ENCODE measurements at places on chromosomes 1 and 21.

DNA sequence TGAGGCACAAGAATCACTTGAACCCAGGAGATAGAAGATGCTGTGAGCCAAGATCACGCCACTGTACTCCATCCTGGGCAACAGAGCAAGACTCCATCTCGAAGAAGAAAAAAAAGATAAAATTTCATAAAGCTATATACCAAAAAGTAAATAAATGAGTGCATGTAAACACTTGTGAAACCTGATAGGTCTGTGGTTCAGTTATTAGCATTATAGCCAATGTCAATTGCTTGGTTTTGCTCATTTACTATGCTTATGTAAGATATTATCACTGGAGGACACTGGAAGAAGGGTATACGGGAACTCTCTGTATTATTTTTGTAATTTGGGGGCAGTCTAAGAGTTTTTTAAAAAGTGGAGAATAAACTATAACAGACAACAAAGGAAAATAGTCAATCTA is 17.7 kb upstream of the TAL1 start:
- DNase-seq, result no peak

DNA sequence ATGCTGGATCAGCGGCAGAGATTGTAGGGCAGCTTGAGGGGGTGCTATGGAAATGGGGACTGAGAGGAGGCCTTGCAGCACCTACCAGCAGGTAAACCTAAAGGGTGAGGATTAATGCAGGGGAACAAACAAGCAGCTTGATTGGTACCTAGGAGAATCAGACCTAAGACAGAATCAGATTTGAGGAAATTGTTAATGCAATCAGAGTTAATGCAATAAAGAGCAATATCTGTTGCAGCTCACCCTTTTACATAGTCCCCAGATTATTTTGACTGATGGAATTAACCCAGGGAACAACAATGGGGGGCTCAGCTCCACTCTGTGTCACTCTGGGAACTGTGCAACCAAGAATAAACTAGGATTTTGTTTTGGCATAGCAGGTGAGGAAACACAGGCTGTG is 64.5 kb downstream of the ZC3H11B start:
- no peak for DNase-seq

DNA sequence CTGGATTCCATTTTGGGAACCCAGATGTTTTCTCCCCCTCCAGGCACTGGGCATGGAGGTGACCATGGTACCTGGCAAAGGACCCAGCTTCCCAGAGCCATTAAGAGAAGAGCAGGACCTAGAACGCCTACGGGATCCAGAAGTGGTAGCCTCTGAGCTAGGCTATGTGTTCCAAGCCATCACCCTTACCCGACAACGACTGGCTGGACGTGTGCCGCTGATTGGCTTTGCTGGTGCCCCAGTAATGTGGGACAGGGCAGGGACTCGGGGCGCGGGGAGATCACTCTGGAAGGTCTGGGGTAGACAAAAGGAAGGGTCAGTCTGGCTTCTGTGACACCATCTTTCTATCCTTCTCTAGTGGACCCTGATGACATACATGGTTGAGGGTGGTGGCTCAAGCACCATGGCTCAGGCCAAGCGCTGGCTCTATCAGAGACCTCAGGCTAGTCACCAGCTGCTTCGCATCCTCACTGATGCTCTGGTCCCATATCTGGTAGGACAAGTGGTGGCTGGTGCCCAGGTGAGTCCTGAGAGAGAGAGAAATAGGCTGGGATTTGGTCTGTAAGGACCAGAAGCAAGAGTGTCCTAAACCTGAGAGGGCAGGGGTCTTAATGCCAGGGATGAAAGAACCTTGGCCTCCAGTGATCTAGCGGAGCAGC is 1.6 kb downstream of the UROD start:
- DNase-seq, result no peak

- DNase-seq, result no peak
Observed at GRCh38 chr1:3030663-3031381, 9.6 kb downstream of the ACTRT2 start.

DNA sequence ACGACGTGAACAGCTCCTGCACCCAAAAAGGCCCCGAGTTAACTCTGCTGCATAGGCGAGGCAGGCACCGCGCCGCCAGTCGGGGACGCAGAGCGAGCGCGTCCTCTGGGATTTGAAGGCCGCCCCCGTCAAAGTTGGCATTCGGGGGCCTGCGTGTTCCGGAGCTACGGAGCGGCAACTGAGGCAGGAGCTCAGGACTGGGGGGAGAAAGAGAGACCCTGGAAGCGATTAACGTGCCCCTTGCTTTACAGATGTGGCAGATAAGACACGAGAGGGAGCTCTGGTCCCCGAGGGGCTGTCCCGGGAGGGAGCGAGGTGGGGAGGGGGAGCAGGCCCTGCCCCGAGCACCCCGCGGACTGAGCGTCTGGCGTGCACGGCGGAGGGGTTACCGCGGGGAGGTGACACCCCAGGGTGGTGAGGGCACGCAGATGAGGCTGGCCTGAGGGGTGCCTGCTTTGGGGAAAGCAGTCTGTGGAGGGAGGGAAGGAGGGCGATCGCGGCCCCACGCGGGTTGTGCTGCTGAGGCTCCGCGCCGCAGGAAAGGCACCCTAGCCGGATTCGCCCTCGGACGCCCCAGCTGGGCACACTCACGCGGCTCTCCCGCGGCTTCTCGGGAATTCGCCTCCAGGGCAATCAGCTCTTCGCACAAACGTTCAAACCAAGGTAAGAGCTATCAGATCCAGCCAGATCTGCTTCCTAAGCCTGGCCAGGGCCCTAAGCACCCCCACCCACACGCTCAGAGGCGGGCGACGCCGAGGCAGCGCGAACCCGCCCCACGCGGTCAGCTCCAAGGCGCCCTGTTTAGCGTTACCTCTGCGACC is 26.5 kb downstream of the ACTA1 start:
- no peak for DNase-seq

- no peak for DNase-seq
Observed at GRCh38 chr1:9590201-9590600, 1.5 kb downstream of the TMEM201 start.

DNA sequence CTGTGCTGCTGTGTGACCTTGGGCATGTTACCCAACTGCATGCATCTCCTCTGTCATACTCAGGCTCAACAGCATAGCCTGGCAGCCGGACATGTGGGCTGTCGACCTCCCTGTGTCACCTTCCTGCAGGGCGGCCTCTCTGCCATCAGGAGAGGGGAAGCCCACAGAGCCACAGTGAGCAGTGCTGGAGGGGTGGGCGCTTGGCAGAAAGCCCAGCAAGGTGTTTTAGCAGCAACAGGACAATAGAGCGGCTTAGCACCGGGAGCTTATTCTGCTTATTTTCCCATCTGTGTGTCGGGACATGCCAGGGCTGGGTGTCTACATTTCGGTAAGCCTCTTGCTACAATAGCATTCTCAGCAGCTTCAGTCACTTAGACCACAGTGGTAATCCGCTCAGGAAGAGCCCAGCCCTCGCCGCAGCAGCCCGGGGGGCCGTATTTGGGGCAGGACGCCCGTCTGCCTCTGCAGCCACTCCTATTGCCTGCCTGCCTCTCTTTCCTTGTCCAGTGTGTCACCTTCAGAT is 22.8 kb upstream of the CDK18 start:
- no peak for DNase-seq

GRCh38 chr1:89701746-89702241 is 68.9 kb downstream of the LRRC8C start:
- DNase-seq, result no peak

- no peak for DNase-seq
Observed at GRCh38 chr1:213122514-213122929, 71.5 kb downstream of the RPS6KC1 start.

DNA sequence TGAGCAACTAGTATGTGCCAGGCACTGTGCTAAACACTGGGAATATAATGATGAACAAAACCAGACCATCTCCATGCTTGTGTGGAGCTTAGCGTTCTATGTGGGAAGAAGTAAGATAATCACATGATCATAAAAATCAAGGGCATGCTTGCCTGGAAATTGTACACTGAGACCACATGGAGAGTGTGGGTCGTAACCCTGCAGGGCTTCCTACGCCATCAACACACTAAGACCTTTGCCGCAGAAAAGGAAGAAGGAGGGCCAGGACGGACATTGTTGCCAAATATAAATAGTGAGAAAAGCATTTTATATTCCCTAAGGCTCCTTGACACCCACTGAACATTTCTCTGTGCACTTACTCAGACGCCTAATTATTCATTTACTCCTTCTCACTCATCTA is 388.1 kb upstream of the VAMP3 start:
- no peak for DNase-seq

- DNase-seq, result no peak
Observed at GRCh38 chr1:58964428-58964827, 180.6 kb upstream of the JUN start.

- no peak for DNase-seq
Observed at GRCh38 chr1:52641307-52641706, 8.3 kb downstream of the SHISAL2A start.

GRCh38 chr1:41109310-41110197 is 88.0 kb upstream of the SLFNL1 start:
- DNase-seq, result no peak

DNA sequence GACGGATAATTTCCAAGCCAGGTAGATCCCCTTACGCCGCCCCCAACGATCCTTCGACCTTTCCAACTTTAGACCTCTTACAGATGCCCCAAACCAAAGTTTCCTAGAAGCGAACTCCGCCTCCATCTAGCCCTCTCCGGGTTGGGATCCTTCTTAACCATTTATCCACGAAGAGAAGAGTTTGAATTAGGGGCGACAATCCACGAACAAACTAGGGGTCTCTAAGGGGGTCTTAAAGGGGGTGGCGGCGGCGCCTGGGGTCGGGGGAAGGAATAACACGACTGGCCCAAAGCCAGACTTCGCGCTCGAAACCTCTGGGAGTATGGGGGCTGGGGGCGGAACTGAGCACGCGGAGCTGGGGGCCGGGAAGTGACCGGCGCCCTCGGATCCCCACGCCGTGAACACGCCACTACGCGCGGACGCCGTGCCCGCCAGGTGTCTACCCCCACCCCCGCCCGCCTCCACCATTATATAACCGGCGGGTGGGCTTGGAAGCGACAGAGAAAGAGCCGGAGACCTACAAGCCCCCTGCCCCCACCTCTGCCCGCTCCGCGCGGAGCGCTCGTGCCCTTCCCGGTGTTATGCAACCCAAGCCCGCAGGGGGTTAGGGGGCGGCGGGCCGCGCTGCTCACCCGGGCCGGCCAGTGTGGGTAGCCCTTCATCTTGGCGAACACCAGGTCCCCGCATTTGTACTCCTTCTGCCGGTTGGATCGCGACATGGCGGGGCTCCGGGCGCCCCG is 594 bp downstream of the HDGF start:
- no peak for DNase-seq

- DNase-seq, result no peak
Observed at GRCh38 chr1:204405988-204406387, 5.6 kb downstream of the PPP1R15B start.

DNA sequence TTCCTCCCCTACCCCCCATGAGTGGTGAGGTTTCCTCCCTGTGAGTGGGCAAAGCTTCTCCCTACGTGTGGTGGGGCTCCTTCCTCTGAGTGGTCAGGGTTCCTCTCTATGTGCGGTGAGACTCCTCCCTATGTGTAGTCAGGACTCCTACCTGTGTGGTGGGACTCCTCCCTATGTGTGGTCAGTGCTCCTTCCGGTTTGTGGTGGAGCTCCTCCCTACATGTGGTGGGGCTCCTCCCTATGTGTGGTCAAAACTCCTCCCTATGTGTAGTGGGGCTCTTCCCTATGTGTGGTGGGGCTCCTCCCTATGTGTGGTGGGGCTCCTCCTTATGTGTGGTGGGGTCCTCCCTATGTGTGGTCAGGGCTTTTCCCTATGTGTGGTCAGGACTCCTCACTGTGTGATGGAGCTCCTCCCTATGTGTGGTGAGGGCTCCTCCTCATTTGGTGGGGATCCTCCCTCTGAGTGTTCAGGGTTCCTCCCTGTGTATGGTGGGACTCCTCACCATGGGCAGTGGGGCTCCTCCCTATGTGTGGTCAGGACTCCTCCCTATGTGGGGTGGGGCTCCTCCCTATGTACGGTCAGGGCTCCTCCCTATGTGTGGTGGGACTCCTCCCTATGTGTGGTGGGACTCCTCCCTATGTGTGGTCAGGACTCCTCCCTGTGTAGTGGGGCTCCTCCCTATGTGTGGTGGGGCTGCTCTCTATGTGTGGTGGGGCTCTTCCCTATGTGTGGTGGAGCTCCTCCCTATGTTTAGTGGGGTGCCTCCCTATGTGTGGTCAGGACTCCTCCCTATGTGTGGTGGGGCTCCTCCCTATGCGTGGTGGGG is 29.1 kb downstream of the PRSS38 start:
- no peak for DNase-seq

GRCh38 chr1:17274186-17275170 is 25.6 kb downstream of the PADI3 start:
- DNase-seq, result peak; percentile 53

DNA sequence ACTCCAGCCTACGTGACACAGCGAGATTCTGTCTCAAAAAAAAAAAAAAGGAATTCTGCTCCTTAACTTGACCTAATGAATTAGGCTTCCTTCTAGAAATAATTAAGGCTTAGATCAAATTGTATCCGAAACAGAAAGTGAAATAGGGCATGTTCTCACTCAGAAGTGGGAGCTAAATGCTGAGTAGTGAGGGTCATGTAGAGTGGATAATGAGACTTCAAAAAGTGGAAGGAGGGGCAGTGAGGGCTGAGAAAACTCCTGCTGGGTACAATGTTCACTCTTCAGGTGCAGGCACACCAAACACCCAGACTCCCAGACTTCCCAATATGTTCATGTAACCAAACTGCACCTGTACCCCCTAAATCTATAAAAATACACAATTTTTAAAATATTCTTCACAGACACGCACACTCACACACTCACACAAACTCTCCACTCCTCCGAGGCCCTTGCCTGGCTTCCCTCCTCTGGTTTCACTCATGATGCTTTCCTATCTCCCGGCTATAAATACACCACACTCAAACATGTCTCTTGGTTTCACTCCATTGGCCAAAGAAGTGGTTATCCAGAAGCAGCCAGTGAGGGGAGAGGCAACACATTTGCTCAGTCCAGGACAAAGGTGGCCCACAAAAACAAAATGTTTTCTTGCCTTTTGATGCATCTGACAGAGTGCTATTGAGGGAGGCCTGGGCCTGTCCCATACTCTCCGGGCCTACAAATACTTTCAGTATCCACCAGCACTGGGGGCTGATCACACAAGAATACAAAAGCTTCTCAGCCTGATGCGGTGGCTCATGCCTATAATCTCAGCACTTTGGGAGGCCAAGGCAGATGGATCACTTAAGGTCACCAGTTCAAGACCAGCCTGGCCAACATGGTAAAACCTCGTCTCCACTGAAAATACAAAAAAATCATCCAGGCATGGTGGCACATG is 249.2 kb downstream of the TOMM20 start:
- DNase-seq, result no peak

DNA sequence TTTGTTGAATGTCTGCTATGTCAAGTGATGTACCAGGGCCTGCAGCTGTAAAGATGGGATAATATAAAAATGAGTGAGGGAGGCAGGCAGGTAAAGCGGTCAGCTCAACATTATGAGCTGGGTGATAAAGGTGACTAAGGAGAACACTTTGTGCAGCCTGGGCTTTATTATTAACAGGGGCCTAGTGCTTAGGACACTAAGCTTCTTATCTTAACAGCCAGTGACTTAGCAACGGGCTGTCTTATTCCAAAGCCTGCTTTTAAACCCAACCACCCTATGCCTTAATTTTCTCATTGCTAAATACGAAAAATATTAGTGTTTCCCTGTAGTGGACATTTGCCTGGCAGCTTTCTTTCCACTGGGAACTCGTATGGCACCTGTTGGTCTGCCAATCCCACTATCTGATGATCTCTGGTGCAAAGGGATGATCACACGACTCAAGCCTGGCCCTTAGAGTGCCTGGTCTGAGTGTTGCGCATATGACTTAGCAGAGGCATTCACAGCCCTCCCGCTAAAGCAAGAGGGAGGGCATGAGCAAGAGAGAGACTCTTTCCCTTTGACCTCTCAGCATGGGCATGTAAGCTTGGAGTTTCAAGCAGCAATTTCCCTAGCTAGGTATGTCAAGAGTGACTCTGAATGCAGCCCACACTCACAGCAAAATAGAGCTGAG is 98.6 kb upstream of the PAPPA2 start:
- DNase-seq, result no peak

Measured in GDM1 (cell line).